ENCODE measurements at places on chromosomes 12 and 14.
A peak's percentile ranks its signal among the peaks of the same experiment; 100 is the strongest.

DNA sequence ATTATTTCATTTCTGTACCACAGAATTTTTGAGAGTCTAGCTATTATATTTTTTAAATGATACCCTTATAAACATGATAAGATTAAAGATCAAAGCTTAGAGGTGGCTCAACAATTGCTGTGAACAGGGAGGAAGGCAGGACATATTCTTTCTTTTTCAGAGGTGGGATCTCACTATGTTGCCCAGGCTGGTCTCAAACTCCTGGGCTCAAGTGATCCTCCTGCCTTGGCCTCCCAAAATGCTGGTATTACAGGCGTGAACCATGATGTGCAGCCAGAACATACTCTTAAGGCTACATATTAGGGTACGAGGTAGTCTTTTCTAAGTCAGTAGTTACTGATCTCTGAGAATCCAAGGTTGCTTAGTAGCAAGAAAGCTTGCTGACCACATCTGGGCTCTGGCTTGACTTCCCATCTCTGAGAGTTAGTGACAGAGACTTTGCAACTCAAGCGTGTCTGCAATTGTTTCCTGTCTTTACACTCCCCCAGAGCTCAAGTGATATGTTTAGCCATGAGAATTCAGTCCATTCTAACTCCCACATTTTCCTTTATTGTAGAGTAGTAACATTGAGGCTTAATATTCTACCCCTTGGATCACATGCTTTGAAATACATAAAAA, 8.6 kb downstream of the RAB5B start:
- no peak for DNase-seq

DNA sequence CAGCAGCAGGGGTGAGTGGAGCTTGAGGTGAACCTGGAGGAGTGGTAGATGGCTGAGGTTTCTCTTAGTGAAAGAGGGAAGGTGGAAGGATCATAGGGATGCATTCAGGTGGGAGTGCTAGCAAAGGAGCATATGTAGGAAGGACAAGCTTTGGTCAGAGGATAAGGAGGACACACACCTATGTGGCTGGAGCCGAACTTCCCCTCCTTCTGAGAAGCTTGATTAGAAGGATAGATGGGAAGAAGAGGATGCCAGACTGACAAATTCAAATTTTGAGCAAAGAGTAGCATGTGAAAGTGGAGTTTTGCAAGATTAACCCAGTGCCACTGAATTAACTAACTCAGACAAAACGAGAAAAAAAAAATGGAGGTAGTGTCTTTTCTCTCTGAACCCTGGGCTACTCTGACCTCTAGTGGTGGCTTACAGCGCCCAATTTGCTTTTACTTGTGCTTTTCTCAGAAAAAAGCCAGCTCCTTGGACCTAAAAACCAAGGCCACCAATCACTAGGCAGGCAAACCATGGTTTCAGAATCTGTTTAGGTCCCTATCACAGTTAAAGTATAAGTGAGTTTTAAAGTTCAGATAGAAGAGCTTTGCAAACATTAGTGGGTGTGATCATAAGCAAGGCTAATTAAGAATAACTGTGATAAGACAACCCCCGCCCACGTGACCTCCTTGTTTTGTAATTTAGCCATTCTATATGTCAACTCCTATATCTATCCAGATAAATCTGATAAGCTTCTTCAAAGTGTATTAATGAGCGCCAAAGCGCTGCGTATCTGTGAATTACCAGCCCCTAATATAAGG, 15.5 kb downstream of the EMP1 start:
- peak; percentile 67 for DNase-seq

GRCh38 chr12:614411-614970, 48.8 kb downstream of the NINJ2 start:
- no peak for DNase-seq

- no peak for DNase-seq
These were observed 12.0 kb upstream of the SLCO1B3 start for GRCh38 chr12:20798554-20798953.

- DNase-seq = no peak
These were observed 33.2 kb downstream of the LRIG3 start for GRCh38 chr12:58887068-58887467.
